ENCODE measurements at places on chromosomes 7 and 10. TPM values are rescaled to one million over a fixed set of nuclear protein-coding genes. Genes with fewer than 3 reads are reported as not detected.

Gene PRF1
- 8.1 TPM for total RNA-seq

Gene KIF11
- 0.70 TPM for total RNA-seq

Gene HPS1
- 90.9 TPM for total RNA-seq

Gene ZCCHC24
- 0.58 TPM for total RNA-seq

Gene TMEM176A
- 1.8 TPM for total RNA-seq

Gene AZGP1
- not detected for total RNA-seq

Gene SPAG6
- not detected for total RNA-seq

Gene MMRN2
- 0.86 TPM for total RNA-seq

Gene EEF1AKMT2
- total RNA-seq, result 20.9 TPM

Gene SFTPA1
- total RNA-seq, result not detected

Gene PRPS1L1
- total RNA-seq, result not detected

Gene HABP2
- not detected for total RNA-seq

Gene UFSP1
- total RNA-seq, result 2.1 TPM

Gene FAM131B
- total RNA-seq, result 0.53 TPM

Gene CNNM1
- total RNA-seq, result 0.89 TPM

Gene LMOD2
- not detected for total RNA-seq

Gene PRTFDC1
- total RNA-seq, result 1.7 TPM

Gene EPHA1
- 33.6 TPM for total RNA-seq

Gene C10orf53
- not detected for total RNA-seq

Gene ASB15
- not detected for total RNA-seq

Gene TMEM273
- total RNA-seq, result 1.8 TPM

Gene GHRHR
- not detected for total RNA-seq

Gene CAMK1D
- 18.7 TPM for total RNA-seq

Gene SNCG
- 0.45 TPM for total RNA-seq

Gene FOXI2
- total RNA-seq, result 0.24 TPM

Gene TEX36
- total RNA-seq, result not detected

Gene PIP
- total RNA-seq, result not detected

Gene RBP3
- total RNA-seq, result not detected

Gene KCTD7
- total RNA-seq, result 37.9 TPM

Measured in naive thymus-derived CD4-positive, alpha-beta T cell (primary cell).